Osteoblast (primary cell): ENCODE measurements at places on chromosomes 12 and 14. TPM values are rescaled to one million over a fixed set of nuclear protein-coding genes. Genes with fewer than 3 reads are reported as not detected.
A peak's percentile ranks its signal among the peaks of the same experiment; 100 is the strongest.

FBXO33 gene
- total RNA-seq = 15.6 and 19.2 TPM in 2 replicates

CRACR2A gene
- 13.8 and 16.3 TPM in 2 replicates for total RNA-seq

UBE3B gene
- total RNA-seq = 34.8 and 40.9 TPM in 2 replicates

OLR1 gene
- total RNA-seq = under 0.01 and 0.29 TPM in 2 replicates

RAD51B gene
- total RNA-seq = 13.8 and 22.4 TPM in 2 replicates

DNA sequence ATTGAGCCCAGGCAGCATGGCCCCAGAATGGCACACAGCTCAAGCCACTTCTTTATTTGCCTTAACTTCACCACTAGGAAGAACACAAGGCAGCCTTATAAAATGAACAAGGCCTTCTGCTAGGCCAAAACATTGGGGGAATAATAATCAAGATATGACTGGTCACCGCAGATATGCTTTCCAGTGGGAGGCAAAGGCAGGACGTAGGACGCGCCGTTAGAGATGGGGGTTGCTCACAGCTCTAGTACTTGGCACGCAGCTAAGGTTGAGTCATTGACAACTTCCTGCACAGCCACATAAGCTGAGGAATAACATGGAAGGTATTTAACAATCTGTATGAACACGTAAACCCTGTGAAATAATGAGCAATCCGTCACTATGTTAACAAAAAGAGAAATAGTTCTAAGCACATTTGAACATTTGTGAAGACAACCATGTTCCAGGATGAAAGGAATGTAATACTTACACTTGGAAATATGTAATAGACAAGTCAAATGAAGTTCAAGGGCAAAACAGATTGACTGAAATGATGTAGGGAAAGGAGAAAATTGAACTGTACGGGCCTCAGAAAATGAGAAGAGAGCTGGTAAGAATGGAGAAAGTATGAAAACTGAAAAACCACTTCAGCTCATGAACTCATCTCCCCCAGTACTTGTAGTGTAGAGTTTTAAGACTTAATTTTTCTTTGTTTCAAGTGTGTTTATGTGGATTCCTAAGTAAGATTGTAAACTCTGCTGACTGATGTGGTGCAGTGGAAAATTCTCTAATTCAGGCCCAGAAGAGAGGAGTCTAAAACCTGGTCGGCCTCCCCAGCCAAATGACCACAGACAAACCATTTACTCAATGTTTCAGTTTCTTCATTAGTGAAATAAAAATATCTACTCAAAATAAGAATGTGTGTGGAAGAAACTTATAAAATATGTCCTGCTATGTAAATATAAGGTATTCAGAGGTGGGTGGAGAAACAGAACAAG is 59.3 kb upstream of the CCDC91 start:
- DNase-seq = peak; percentile 76

GRCh38 chr12:1738446-1738845 is 47.6 kb downstream of the ADIPOR2 start:
- DNase-seq = no peak

DNA sequence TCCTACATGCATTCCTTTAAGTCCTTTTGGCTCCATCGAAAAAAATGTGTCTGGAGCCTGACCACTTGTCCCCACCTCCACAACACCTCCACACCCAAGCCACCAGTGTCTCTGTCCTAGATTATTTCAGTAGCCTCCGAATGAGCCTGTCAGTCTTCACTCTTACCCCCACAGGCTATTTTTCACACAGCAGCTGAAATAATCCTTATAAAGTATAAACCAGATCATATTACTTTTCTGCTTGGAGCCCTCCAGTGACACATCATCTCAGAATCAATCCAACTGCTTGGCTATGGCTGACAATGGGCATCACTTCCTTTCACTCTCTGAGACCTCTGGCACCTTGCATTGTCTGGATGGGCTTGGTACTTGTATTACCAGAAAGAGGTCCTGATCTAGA is 44.9 kb downstream of the BBS10 start:
- peak; percentile 67 for DNase-seq

DNA sequence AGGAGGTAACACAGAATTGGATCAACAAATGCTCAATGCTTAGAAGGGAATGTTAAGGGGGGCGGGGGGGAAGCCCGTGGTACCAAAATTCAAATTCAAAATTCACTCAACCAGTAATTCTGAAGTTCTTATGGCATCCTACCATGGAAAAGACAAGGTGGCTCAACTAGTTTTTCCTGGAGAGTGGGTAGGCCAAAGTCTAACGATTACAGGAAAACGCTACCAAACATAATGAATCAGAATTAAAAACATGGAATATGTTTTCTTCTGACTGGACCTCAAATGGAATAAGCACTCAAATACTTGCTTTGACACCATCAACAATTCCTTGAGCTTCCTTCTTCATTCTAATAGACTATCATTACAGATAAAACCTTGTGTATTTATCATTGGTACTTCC is 2.3 kb downstream of the NACA start:
- DNase-seq = no peak

DNA sequence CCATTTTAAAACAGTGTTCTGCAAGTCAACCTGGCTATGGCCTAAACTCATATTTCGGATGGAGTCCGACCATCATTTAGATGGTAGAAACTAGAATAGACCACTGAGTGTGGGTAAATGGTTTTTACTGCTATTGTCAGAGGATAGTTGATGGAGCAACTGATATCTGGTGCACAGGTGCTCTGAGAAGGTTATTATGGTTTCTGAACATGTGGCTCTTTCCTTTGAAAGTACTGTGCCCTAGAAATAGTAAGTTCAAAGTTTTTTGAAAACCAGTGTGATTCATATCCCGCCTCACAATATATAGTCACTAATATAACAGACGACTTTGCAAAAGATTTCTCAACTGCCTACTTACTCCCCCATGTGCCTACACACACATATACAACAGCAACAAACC is 64.4 kb upstream of the BTG1 start:
- no peak for DNase-seq

DNA sequence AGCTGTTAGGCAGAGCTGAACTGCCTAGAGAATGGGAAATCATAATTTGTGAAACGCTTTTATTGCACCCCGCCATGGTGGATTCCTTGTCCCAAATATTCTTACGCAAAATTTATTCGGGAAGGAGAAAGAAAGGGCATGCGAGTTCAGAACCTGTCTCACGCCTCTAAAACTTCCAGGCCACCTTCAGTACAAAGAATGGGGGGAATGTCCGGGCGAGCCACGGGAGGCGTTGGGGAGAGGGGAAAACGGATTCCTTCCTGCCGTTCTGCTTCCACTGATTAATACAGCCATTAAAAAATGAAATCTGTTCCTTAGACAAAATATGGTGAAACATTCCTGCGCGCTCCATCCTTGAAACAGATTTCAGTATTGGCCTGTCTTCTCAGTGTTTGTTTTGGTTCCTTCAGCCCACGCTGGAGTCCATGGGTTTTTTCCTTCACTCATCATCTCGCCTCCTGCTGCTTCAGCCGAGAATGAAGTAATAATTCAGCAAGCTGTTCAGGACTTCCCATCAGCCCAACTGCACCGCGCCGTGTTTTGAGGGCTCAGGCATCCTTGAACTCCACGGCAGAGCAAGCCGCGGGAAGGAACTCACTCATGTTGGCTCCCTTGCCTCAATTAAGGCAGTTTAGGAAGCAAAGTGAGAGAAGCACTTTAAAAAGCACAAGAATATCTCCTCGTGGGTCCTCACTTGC is 47.7 kb upstream of the CDKN3 start:
- DNase-seq = peak; percentile 52

DNA sequence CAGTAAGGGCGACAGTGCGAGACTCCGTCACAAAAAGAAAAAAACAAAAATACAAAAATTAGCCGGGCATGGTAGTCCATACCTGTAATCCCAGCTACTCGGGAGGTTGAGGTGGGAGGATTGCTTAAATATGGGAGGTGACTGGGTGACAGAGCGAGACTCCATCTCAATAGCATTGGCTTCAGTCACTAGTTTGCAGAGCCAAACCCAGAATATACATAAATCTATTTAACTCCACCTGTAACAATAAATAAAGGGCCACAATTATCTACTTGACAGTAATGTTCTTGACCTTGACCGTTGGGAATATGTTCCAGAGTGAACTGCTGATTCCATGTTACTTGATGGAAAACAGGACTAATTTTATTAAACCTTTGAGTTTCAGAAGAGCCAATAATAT is 198.9 kb upstream of the MDGA2 start:
- no peak for DNase-seq

DNA sequence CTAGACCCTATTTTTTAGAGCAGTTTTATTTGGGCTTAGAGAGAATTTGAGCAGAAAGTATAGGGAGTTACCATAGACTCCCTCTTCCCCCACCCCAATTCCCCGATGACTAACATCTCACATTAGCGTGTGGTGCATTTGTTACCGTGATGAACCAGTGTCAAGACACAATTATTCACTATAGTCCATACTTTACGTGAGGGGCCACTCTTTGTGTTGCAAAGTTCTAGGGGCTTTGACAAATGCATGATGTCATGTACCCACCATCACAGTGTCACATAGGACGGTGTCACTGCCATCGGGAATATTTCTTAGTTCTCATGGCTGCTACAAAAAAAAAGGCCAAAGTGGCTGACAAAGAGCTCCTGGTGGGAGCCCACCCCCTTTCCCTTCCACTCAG is 119.1 kb downstream of the PHETA1 start:
- DNase-seq = no peak

DNA sequence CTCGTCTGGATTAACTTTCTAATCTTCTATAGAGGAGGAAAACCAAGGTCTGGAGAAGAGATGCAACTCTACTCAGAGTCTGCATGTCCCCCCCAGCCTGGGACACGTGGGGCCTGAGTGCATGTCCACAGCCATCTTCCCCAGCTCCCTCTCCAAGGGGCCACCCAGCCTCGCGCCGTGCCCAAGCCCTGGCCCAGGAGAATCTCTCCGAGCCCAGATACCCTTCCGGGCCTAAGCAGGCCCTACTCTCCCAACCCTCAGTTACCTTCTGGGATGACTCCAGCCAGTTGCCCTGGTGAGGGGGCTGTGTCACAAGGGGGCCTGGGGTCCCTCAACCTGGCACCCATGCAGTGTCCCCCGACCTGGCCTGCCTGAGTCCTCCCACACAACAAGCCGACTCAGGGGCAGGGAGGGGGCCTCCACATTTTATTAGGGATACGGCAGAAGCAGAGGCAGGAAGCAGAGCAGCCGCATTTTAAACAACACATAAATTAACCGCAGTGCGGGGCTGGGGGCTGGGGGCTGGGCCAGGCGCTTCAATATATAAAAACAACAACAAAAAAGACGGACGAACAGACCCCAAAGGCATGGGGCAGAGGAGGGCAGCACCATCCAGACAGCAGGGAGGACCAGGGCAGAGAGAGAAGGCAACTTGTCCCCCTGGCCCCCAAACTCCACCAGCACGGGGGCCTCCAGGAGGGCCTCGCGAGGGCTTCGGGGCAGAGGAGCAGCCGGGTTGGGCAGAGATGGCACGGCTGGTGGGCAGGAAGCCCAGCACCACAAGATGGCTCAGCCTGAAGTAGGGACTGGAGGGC is 37.3 kb downstream of the NCKAP5L start:
- DNase-seq = peak; percentile 49

DNA sequence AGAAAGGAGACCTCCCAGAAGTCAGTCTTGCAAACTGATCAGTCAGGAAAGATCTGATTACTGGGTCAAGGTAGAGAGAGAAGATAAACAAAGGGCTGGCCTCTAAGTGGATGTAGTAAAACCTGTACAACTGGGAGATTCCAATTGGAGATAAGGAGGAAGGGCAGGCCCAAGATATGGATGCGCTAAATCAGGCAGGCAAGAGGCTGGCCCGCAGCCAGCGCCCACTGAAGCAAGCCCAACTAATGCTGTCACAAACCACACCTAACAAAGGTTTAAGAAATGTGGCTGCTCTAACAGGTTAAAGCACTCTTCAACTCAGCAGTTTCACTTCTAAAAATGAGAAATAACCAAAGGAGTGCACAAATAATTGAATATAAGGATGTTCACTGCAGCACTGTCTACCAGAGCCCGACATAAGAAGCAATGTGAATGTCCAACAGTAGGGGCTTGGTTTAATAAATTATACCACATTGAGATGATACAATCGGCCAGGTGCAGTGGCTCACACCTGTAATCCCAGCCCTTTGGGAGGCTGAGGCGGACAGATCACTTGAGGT is 4.7 kb downstream of the GLTP start:
- no peak for DNase-seq

DNA sequence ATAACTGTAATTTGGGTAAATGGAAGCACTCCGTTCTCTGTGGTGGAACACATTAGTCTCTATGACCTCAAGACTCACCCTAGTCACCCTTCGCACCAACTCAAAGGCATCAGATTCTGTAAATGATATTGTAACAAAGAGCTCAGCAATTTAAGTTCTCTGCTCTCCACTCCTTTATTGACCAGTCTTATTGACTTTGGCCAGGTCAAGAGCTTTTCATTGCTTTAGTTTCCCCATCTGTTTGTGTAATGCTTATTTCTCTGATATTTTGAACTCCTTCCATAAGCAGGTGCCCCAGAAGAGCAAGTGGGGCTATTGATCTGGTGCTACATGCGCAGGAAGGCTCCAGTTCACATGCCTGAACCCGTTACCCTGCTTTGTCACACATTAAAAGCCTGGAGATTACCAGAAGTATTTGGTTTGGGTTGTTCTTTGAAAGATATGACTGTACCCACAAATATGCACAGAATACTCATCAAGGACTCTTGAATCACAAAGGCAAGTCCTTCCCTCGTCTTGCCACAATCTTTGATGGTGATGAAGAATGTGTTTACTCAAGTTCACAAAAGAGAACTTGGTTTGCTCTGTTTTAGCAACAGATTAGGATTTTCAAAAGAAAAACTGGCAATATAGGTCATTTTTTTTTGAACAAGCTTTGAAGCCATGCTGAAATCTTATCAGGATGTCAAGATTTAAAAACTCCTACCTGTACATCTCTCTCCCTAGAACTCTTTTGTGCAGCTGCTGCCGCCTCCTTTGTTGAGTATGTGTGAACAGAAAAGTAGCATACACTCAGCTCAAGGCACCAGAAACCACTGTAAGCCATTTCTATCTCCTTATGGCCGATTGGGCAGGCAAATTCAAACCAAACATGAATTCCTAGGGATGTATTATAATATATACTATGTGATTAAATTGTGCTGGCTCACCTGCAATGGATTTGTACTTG is 193.9 kb downstream of the BCAT1 start:
- no peak for DNase-seq

DNA sequence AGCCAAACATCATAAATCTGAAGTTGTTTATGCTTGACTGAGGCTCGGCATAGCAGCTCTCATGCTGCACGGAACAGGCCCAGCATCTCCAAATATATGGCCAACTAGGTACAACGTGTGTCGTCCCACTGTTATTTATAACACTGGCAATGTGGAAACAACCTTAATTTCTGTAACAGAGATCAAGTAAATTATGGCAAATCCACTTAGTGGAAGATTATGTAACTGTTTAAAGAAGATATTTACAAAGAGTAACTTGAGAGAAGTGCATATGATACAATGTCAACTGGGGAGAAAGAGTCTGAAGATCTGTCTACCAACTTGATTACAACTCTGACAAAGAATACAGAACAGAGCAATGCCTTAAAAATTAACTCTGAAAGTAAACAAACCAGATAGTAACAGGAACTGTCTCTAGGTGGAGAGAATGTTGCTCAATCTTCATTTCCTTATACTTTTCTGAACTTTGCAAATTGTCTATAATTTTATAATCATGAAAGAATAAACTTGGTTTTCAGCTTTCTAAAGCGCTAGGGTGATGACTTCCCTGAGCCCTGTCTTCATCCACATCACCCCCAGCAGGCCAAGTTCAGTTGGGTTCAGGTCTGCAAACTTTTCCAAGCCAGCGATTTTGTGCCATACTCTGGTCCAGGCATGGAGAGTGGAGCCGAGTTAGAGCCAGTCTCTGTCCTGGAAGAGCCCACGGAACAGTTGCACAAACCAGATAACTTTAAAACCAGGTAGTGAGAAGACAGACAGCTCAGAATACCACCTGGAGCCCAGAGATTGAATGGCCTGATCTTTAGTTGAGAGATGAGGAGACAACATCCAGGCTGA is 44.3 kb upstream of the BDKRB2 start:
- DNase-seq = no peak

- DNase-seq = no peak
These were observed 106.4 kb downstream of the CCDC60 start for GRCh38 chr12:119440803-119441360.
